ENCODE measurements at places on chromosomes 11 and 22.

GRCh38 chr11:122863704-122864326, 18.7 kb upstream of the JHY start:
- no peak for DNase-seq

DNA sequence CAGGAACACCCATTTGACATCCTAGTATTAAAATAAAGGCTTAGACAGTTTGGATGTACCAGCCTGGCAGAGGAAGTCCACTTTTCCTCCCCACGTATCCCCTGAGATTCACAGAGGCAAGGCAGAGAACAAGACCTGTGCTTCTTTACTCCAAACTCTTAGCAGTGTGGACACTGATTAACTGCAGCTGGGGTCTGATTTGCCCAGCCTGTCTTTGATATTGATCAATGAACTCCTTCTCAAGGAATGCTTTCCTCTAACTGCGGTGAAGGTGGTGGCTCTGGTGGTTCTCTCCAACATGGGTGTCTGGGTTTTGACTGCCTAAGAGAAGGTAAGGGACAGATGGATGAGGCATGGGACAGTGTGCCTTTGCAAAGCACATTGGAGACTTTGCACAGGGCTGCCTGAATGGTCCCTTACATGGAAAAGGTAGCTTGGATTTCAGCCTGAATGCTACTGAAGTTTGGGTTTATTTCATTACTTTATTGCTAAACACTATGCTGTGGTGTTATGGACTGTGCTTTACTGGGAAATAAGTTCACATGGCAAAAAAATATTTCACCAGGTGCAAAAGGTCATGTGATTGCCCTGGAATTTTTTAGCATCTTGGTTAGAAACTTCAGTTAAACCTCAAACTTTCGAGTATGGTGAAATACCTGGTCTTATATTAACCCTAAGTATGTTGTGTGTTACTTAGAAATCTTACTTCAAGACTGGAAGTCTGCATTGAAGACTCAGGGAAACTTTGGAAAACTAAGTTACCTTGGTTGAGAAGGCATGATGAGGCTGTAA, 1.8 kb downstream of the GAS2 start:
- no peak for DNase-seq

GRCh38 chr22:37248251-37248650, 4.2 kb upstream of the RAC2 start:
- no peak for DNase-seq

DNA sequence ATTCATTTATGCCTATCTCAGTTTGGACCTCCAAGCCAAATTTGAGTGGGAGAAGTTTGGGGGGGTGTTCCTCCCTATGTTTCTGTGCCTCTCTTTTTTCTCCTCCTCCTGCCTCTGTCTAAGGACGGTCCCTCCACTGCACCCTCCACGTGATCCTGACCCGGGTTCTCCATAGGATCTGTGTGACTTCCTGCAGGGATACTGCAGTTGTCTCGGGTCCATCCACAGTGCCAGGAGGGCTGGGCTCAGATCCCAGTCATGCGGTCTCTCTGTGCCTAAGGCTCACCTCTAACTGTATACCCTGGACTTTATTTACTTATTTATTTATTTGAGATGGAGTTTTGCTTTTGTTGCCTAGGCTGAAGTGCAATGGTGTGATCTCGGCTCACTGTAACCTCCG, 1354.5 kb downstream of the BRD1 start:
- no peak for DNase-seq

DNA sequence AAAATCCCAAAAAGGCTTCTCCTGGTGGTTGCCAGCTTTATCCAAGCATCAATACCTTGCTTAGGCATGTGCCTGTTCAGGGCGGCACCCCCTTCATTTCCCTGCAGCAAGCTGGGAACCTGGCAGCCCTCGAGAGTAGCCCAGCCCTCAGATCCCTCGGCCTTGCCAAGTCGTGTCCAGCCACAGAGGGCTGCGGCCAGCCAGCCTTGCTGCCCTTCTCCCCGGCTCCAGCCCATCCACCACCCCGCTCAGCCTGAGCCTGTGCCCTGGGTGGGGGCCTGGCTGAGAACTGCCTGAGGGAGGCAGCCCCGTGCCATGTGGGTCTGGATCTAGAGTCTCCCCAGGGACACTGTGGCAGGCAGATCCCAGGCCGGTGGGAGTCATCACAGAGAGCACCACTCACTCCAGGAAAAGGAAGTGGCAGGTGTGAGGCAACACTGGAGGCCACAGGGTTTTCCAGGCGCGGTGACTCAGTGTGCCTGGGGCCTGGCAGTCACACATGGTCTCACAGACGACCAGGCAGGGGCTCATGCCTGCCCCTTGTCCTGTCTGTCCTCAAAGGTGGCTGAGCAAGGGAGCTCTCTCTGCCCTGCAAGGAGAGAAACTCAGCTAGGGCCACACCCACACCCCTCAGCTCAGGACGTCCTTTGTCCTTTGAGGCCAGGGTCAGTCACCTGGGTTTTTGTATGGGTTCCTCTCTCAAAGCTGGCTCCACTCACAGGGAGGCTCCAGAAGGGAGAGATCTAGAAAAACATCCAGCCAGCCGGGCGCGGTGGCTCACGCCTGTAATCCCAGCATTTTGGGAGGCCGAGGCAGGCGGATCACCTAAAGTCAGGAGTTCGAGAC, 12.2 kb upstream of the CDC42BPG start:
- DNase-seq, result no peak

GRCh38 chr11:1468002-1468401, 18.6 kb downstream of the MOB2 start:
- no peak for DNase-seq

- DNase-seq, result no peak
Observed at GRCh38 chr22:31870890-31871289, 73.4 kb upstream of the YWHAH start.

- DNase-seq, result peak; percentile 78
Observed at GRCh38 chr22:22721681-22722354, 77.4 kb downstream of the GGTLC2 start.

DNA sequence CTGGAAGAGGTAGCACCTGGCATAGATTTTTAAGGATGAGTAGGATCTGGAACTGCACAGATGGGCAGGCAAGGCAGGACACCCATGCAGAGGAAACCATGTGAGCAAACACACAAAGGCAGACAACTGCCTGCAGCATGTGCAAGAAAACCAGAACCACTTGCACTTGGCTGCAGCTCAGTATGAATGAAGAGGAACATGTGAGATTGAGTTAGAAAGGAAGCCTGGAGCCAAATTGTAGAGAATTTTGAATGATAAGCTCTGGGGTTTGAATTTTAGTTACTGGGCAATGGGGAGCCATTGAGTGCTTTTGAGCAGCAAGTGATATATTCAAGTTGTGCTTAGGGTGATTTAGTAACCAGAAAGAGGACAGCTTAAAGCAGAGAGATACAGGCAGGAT, 583.4 kb downstream of the SOX6 start:
- DNase-seq, result no peak

- no peak for DNase-seq
Observed at GRCh38 chr11:57354699-57355098, 16.5 kb downstream of the P2RX3 start.

DNA sequence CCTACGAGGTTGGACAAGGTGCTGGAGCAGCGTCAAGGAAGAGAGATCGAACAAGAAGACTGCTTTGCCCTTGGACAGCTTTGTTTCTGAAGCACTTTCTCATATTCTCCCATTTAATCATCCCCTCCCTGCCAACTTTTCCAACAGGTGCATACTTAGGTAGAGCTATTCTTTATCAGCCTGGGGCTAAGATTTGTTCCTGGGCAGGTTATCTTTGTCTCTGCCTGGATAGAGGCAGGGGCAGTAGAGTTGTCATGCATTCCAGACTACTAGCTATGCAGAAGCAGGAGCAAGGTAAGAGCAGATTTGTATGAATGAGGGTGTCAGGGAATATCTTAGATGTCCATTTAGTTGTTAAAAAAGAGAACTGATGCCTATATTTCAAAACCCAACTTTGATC, 82.3 kb downstream of the PTPRJ start:
- DNase-seq, result no peak

DNA sequence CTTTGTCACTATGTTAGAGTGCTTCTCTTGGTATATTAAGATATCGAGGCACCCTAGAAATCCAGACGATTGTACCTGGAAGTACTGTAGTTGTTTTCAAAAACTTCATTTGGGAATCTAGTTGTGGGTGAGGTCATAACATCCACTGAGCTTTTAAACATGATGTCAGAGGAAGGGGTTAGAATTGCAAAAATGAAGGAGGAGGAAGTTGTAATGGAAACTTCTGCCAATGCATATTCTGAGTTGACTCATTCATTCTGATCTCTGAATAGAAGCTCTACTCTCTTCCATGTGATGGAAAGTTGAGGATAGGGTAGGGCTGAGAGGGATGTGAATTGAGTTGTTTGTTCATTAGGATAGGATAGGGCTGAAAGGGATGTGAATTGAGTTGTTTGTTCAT, 7.7 kb downstream of the CD44 start:
- no peak for DNase-seq

GRCh38 chr11:35994421-35994820, 50.6 kb downstream of the LDLRAD3 start:
- no peak for DNase-seq

- no peak for DNase-seq
Observed at GRCh38 chr22:19988965-19989724, 27.5 kb downstream of the ARVCF start.

- DNase-seq, result no peak
Observed at GRCh38 chr11:1844221-1845094, 5.7 kb downstream of the TNNI2 start.

DNA sequence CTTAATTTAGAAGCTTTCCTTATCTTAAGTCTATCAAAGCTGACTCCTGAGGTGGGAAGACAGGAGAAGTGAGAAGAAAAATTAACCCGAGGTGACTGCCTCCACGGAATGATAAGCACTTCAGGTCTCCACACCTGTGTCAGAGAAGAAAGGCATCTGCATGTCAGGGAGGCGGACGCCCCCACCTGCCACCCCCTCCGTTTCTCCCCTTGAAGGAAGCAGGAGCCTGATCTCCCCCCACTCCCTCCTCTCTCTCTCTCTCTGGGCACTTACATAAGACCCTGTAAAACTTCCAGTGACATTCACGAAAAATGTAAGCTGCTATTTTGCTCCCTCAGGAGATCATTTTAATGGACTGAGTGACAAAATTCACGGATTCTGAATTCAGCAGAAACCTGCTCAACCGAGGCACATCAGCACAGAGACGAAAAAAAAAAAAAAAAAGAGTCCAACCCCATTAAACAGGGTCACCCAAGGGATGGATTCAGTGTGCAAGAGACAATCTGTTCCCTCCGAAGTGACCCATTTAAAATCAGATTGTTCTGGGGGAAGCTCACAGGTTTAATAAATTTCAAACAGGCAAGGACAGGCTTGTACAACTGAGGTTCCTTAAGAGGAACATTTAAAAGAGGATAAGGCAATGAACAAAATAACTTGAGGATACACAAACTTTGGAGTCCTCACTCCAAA, 1.5 kb downstream of the LARGE1 start:
- DNase-seq, result no peak

GRCh38 chr11:33344611-33345010, 87.4 kb downstream of the HIPK3 start:
- no peak for DNase-seq

DNA sequence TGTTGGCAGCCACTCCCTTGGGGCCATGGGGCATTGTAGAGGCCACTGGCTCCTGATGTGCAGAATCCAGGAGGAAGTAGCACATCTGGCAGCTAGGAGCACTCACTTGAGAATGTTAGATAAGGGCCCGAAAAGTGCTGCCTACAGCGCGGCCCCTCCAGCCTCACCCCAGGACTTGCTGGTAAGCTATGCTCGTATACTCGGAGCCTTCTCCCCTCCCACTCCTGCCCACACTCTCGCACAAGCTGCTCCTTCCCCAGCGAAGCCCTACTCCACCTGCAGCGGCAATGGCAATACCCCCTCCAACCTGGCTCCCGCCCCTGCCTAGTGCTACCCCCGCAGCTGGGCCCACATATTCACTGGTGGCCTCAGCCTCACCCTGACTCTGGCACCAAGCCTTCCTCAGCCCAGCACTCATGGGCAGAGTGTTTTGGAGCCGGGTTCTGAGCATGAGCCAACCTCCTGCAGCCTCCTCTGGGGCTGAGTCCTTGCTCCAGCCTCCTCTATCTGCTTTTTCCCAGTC, 47.7 kb downstream of the PDE2A start:
- DNase-seq, result no peak

- DNase-seq, result no peak
Observed at GRCh38 chr22:23685205-23685784, 5.5 kb upstream of the RGL4 start.

- no peak for DNase-seq
Observed at GRCh38 chr11:69684651-69685050, 9.5 kb upstream of the LTO1 start.

DNA sequence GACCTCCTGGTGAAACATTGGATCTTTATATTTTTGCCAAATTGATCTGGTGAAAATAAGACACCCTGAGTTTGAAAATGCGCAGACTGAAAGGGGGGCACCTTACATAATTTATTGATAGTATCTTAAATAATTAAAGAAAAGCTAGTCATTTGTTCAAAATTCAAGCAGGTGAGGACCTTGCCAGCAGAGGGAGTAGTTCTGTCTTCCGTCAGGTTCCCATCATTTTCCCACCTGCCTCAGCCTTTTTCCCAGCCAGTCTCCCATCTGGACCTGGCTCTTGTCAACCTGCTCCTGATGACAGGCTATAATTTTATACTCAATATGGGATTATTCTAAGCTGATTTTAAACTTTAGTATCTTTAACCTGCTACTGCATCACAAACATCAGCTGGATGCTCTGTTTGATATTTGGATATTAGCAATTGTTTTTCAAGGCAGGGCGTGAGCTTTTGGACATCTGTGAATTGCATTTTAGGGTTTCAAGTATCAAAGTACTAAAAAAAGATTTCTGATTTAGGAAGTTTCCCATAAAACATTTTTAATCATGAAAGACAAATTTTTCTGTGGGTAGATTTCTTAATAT, 132.0 kb downstream of the ELP4 start:
- no peak for DNase-seq

GRCh38 chr11:65489706-65490320, 9.0 kb upstream of the MALAT1 start:
- DNase-seq, result no peak

GRCh38 chr11:86396396-86396795, 21.7 kb downstream of the CCDC81 start:
- DNase-seq, result no peak

- no peak for DNase-seq
Observed at GRCh38 chr11:87097582-87097981, 59.8 kb downstream of the TMEM135 start.

GRCh38 chr11:59283825-59284772, 71.4 kb upstream of the MPEG1 start:
- no peak for DNase-seq

DNA sequence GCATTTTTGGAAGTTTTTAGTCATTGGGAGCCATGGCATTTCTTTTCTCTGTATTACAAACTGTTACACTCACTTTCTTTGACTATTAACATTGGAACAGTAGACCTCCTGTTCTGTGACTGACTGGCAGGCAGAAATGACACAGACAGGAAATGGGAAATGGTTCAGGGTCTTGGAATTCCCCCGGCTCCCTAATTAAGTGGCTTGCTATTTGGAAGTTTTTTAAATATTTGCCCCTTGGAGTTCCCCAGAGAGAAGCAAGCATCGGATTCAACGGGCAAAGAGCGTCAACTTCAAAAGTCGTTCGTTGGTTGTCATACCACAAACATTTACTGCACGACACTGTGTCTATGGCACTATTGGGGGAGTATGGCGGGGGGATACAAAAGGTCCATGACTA, 1.1 kb upstream of the BIRC2 start:
- peak; percentile 5 for DNase-seq

GRCh38 chr22:30728826-30729225, 34.2 kb downstream of the OSBP2 start:
- no peak for DNase-seq

All from activated gamma-delta T cell treated with anti-CD3 and anti-CD28 coated beads, Interleukin-2, amount 50 U/mL, for 16 hours (primary cell).